NB4 (cell line): ENCODE measurements at places on chromosomes 11 and 22.

DNA sequence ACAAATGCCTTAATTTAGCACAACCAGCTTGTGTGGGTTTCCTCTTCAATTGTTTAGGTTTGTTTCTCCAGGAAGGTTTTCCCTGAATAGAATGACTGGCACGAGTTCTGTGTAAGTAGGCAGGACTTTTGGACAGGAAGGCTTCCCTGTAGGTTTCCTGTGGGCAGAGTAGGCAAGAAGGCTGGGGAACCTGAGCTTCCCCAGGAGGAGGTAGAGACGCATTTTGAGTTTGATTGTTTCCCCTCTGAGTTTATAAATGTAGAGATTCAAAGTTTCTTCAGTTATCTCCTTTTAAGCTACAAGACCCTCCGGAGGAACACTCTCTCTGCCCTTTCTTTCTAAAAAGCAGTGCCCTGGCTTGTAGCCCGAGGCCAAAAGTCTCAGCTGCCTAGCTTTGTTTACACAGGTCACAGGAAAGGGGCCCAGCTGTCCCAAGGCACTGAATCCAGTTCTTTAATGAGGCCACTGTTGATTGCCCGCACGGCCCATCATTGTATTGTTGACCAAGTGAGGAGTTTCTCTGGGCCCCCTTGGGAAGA, 66.6 kb upstream of the RDX start:
- DNase-seq, result no peak

- DNase-seq, result no peak
Observed at GRCh38 chr22:36815558-36816338, 1.1 kb downstream of the PVALB start.

- no peak for DNase-seq
Observed at GRCh38 chr11:85525686-85526085, 101.5 kb downstream of the DLG2 start.

GRCh38 chr11:67332081-67332691, 21.2 kb downstream of the POLD4 start:
- no peak for DNase-seq

- no peak for DNase-seq
Observed at GRCh38 chr11:57403802-57404147, 13.3 kb upstream of the PRG2 start.

DNA sequence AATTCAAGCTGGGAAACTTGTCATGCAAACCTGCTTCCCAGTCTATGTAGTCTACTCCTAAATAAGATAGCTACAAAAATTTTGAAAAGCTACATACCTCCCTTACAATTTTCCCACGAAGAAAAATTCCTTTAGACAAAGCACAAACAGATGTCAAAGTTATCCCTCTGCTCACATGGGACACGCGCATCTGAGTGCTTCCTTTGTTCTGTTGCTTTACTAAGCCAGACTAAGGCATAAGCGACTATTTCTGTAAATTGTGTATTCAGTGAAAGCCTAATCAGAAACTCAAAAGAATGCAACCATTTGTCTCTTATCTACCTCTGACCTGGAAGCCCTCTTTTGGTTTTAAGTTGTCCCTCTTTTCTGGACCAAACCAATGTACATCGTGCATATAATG, 583.7 kb upstream of the B3GAT1 start:
- DNase-seq, result no peak

GRCh38 chr11:57566005-57566904, 1.2 kb downstream of the UBE2L6 start:
- DNase-seq, result peak; percentile 46
